ENCODE measurements at places on chromosomes 12 and 14.
A peak's percentile ranks its signal among the peaks of the same experiment; 100 is the strongest.

DNA sequence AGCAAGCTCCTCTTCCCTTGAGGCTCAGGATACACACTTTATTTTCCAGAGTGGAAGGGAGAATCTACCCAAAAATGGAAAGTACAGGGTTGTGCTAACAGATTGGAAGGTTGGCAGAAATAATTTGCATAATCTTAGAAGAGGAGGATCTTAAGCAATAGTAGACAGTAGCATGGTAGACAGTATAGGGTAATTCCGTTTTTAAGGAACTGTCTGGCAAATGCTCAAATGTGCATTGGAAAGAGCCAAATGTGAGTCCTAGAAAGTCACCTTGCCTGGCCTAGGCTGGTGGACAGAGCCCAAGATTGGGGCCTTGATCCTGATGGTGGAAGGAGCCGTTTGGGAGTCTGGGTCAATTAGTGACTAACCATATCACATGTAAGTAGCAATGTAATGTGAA is 13.1 kb upstream of the CARMIL3 start:
- no peak for DNase-seq

DNA sequence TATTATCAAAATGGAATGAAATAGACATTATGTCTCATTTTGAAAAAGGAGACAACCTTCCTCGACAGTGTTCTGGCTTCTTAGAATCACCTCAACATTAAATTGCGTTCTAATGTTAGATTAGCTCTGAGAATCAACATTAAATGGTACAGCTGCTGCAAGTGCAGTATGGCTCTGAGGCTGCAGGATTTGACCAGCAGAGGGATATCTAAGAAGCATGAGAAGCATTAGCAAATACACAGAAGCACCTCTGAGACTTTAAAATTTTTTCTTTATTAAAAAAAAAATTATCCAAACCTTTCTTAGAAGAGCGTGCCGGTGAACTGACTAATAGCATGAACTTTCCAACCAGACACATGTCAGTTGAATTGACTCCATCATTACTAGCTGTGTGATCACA is 253.4 kb upstream of the LRIG3 start:
- no peak for DNase-seq

DNA sequence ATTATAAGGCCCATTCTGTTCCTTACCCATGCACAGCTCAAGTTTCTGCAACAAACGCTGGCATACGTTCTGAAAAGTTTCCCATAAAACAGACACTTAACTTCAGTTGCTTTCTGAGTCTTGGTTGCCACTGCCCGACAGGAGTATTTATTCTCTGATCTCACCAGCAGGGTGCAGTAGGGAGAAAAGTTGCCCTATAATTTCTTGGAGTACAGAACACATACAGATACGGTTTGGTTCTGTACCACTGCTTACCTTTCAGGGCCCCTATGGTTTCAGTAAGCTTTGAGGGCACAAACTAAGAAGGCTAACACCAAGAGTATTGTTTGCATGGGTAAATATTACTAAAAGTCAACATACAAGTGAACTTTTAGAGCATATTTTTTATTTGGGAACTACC is 77.9 kb downstream of the SPATA7 start:
- DNase-seq: peak; percentile 48

DNA sequence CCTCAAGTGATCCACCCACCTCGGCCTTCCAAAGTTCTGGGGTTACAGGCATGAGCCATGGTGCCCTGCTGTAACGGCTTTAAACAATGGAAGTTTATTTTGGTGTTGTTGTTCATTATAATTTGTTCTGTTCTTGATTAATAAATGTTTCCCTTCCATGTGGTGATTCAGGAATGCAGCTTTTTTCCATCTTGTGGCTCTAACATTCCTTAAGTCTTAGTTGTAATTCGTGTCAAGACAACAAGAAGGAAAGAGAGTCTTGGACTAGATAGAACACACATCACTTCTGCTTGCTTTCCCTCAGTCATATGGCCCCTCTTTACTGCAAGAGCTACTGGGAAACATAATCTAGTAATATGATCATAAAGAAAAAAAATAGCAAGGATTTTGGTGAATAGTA is 211.6 kb downstream of the SLC6A15 start:
- DNase-seq: no peak

GRCh38 chr14:63551332-63551731 is 8.2 kb upstream of the PPP2R5E start:
- DNase-seq: no peak

DNA sequence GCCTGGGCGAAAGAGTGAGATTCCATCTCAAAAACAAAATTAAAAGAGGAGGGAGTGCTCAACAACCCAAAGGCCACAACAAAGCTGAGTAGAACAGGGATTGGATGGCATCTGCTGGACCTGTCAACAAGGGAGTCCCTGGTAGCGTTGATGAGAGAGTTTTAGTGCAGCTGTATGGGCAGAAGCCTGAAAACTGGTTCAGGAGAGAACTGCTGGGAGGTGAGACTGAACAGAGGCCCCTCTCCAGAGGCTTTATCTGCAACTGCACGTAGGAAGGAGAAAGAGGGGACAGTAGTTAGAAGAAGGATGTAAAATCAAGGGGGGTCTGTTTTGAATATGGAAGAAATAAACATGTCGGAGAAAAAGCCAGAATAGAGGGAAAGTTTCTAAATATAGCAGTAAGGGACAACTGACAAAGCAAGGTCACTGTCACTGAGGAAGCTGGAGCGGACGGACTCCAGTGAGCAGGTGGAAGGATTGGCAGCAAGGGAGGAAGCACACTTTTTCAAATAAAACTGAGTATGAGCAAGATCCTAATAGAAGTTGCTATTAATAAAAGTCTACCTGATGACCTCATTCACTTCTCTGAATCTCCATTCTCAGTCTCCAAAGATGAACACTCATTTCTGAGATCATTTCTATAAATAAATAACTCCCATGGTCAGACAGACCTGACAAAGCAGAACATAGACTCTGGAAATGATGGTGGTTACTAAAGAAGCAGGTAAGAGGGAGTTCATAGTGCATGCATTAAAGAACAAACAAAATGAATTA is 11.8 kb upstream of the ATF1 start:
- DNase-seq: no peak

DNA sequence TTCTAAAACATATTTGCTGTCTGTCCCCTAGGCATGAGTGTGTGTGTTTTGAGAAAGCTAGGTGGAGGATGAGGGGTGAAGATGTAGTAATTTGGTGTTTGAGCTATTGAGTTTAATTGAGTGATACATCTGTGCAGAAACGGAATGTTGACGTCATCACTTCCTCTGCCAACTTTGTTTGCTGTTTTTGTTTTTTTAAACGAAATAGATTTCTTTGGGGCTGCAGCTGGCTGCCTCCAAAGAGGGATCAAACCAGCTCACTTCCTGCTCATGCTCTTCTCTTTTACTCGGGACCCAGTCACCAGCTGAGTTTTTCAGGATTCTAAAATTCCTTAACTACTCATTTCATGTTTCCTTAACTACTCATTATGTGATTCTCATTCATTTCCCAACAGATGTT is 19.5 kb upstream of the CRACR2A start:
- DNase-seq: no peak

DNA sequence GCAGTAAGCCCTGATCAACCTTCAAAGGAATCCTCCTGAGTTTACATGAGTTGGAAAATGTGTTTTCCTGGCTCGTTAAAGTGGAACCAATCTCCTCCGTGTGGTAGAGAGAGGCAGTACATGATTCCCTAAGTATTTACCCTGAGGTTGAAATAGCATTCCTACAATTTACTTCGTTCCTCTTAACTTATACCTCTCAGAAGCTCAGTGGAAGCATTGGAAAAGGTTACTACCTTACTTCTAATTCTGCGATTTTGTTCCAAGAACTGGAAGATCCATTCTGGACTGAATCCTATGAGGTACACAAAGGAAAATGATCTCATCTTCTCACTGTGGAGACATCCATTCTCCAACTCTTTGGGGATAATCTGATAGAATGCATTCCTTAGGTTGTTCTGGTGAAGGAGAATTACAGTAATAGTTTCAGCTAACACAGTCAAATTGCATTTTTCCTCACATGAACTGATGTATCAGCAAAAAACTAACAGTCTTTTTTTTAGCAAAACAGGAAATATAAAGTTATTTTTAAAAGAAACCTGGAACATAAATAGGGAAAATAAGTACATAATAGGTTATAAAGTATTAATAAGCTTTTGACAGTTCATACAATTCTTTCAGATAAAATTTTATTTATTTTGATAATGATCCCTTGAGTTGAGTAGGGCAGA is 475.6 kb downstream of the PDZRN4 start:
- no peak for DNase-seq

- no peak for DNase-seq
Measured at GRCh38 chr12:109864916-109865315, 15.4 kb downstream of the GLTP start.

- no peak for DNase-seq
Measured at GRCh38 chr14:70906793-70907175, 475 bp upstream of the PCNX1 start.

- DNase-seq: no peak
Measured at GRCh38 chr14:60662982-60663381, 13.7 kb upstream of the SIX1 start.

DNA sequence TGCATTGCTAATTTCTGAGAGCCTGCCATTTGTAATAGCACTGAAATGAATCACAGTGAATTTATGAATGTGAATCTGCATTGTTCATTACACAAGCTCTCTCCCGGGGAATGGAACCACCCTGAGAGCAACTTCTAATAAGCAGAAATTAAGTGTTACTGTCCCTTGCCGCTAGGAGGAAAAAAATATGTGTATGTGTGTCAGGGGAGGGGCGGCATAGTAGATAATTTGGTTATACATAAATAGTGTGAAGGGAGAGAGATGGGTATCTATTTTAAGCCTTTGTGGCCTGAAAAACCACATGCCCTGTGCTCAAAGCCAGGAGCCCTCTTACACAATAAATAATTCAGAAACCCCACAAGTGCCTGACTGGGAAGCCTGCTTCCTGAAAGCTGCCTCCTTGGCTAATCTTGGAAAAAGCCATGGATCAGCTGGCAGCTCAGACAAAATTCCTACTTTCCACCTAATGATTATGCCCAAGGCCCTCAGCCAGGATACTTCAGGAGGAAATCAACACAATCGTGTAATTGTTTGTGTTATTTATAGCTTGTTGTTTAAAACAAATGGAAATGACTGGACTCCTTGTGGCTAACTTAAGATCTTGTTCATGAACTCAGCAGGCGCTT is 366.2 kb upstream of the KITLG start:
- DNase-seq: no peak

DNA sequence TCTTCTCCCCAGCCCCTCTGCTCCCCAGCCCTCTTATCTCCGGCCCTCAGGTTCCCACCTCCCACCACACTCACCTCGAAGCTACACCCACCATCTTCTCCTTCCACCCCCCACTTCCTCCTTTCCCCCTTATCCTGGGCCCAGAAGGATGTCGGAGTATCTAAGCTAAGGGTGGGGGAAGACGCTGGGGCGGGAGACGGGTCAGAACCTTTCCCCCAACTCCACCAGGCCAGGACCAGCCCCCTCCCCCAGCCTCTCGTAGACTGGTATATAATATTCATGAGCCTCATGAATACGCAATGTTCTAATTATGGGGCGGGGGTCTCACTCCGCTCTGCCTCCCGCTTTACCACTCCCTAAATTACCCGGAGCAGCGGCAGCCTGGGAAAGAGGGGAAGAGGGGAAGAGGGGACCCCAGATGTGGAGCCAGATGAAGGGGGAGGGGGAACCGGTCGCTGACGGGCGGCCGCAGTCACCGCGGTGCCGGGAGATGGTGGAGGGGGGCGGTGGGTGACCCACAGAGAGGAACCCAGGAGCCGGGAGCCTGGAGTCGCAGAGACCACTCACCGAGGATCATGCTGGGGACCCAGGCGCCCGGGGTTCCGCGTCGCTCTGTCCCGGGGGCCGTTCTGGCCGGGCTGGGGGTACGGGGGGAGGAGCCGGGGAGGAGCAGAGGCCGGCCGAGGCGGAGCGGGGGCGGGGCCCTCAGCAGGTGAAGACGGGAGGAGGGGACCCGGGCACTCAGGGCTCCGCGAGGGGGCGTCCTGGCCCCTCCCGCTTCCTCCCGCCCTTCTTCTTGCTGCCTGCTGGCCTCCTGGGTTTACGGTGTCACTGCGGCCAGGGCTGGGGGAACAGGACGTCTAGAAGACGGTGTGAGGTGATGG is 6.4 kb upstream of the ZNF385A start:
- peak; percentile 58 for DNase-seq

- no peak for DNase-seq
Measured at GRCh38 chr12:50746431-50746830, 17.5 kb upstream of the ATF1 start.

GRCh38 chr14:90612801-90613200 is 203.4 kb downstream of the TTC7B start:
- no peak for DNase-seq

- DNase-seq: no peak
Measured at GRCh38 chr14:71686677-71687076, 245.6 kb upstream of the RGS6 start.

DNA sequence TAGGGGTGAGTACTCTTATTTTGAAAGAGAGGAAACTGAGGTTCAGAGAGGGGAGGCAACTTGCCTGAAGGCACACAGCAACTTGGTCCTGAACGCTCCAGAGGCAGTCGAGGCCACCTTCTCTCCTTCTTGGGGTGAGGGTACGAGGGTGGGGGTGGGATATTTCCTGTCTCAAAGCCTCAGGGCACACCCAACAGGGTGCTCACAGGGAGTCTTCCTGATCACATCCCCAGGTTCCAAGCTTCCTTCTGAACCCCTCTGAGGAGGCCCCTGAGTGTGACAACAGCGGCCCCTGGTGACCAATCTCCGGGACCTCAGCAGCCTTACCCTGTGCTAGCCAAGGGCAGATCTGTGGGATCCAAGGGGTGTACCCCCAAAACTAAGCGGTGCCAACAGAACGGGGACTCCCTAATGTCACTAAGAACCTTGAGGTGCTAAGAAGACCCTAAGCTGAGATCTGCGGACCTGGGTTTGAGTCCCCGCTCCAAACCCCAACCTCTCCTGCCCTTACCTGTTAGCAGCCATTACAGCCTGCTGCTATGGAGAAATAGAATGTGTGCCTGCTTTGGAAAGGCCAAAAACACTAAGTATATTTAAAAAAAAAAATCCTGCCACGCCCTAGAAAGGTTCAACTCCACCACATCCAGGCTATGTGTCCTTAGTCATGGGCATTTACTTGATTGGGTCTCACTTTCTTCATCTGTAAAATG is 57.9 kb downstream of the TRPV4 start:
- peak; percentile 69 for DNase-seq

DNA sequence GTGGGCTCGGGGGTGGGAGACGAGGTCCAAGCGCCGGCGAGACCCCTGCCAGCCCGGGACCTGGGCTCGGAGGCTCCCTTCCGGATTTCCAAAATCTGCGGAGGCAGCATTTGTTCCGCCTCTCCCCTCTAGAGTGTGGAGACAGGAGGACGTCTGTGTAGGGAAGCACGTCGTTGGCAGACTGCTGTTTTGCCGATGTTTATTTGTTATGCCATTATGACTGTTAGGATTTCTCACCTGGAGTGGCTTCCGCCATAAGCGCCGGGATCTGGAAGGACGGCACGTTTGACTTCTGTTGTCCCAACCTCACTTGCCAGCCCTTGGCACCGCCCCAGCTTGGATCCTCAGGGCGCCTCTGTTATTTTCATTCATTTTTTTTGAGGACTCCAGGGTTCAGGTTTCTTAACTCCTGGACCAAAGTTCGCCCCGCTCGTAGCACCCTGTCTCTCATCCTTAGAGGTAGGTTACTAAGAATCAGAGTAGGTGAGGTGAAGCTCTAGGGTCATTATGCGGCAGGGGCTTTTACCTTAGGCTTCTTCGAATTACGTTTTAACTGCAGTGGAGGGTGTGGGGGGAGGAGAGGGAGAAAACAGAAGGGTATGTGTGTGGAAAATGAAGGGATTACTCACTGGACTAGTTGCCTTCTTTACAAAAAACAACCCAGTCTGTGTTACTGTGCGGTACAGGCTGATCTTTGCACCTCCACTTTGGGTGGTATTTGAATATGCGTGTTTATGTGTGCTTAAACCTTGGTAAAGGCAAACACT is 547 bp upstream of the PYGL start:
- no peak for DNase-seq

All from activated CD4-positive, alpha-beta T cell treated with anti-CD3 and anti-CD28 coated beads, Interleukin-10, Interleukin-2, amounts not matched to agents 100 ng/mL and 50 ng/mL, durations not matched to agents 16 hours and 8 hours (primary cell).